ENCODE measurements at places on chromosomes 6 and 20.

GRCh38 chr6:5950361-5950785 is 56.4 kb downstream of the NRN1 start:
- peak; percentile 4 for DNase-seq

GRCh38 chr6:7058250-7058923 is 49.4 kb upstream of the RREB1 start:
- DNase-seq = no peak

DNA sequence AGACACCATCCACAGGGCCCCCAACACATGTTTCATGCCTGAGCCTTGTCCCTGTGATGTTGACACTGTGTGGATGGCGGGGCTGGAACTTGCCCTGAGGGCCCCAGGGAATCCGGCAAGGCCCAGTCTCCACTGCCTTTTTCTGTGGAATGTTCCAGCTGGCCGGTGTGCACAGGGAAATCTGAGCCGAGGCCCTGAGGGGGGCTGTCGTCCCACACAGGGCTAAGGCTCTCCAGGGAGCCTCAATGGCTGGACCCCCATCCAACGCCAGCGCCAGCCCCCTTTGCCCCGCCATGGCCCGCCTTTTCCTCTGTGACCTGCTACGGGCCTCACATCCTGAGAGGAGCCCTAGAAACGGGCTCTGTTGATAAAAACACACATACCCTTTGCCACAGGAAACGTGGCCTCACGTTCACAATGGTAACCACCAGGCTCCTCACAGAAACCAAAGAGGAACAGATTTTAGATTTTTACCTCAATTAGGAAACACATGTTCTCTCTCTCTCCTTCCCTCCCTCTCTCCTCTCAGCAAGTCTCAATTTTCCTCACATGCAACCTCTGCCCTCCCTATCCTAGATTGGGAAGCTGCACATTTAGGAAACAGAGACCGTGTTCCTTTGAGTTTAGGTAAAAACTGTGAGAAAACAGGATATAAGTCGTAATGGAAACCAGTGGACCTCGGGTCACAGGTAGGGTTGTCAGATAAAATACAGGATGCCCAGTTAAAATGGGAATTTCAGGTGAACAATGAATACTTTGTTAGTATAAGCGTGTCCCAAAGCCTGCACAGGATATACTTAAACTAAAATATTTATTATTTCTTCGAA is 13.7 kb upstream of the ZNF831 start:
- peak; percentile 91 for DNase-seq

GRCh38 chr6:259901-260508 is 32.3 kb upstream of the DUSP22 start:
- DNase-seq = no peak

GRCh38 chr6:11586536-11586935 is 49.0 kb downstream of the TMEM170B start:
- DNase-seq = no peak

GRCh38 chr6:75157336-75157735 is 48.5 kb downstream of the COL12A1 start:
- no peak for DNase-seq

DNA sequence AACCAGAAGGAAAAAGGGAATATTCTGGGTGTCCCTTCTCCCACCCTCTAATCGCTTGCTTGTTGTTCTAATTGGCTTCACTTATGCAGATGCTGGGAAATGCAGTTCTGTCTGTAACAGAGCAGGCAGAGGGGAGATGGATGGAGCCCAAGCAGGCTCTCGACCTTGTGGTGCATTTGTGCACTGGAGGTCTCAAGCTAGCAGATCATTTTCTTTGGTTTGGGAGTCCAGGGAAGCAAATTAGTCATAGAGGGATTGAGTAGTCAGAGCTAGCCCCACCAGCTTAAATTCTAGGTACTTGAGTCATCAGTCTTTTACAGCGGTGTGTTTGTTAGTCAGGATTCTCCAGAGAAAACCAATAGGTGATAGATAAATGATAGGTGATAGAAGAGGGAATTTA is 234.7 kb upstream of the ECI2 start:
- DNase-seq = no peak

- DNase-seq = no peak
These were observed 85.1 kb upstream of the ESR1 start for GRCh38 chr6:151722342-151722741.

DNA sequence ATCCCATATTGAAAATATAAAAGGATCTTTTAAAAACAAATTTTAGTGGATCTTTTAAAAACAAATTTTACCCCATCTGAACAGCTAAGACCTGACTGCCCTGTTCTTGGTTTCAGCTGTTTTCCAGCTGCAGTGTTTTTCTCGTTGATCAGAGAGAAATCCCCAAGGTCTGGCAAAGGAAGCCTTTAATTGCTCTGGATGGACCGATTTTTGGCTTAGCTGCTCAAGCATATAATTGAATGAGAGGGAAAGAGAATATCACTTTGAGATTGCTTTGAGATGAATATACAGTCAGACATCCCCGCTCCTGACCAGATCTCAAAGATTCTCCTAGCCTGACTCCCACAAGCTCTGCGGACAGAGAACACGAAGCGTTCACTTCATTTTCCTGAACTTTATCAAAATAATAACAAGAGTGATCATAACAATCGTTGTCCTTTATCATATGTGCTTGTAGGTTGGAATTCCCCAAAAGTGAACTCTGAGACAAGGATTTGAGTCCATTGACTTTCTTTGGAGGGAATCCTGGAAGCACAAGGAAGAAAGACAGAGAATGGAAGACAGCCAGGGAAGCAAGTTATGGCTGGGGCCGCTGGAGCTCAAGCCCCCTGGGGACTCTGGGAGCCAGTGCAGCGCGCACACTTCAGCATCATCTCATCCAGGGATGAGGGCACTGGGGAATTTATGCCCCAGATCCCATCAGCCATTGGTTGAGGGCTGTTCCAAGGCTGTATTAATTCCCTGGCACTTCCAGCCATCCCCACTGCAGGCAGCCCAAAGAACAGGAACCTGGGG is 101.3 kb downstream of the SNX5 start:
- no peak for DNase-seq

DNA sequence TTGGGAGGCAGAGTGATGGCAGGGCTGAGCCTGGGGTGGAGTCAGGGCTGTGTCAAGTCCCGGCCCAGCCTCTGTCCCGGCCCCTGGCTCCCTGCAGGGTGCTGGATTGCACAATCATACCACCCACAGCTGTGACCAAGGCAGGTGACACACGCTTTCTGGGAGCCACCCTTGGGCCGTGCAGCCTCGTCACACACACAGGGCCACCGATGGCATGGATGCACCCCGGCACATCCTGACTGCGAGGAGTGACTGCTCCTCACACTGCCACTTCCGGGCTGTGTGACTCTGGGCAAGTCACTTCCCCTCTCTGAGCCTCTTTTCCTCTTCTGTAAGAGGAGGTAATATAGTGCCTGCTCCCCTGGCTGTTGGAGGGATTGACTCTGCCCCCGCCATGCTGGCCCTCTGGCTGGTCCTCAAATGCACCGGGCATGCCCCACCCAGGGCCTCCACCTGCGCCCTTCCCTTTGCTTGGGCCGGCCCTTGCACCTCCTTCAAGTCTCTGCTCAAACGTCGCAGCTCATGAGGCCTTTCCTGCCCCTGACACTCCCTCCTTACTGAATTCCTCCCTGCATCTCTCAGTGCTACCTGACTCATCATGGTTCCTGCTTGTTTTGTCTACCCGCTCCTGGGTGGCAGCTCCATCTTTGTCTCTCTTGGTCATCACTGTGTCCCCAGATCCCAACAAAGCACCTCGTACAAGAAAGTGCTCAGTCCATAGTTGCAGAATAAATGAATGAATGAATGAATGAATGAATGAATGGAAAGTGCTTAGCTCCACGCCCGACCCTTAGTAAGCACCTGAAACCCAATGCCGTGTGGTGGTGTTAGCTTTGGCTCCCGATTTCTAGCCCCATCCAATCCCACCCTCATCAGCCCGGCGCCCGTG is 93.5 kb downstream of the CEBPB start:
- DNase-seq = no peak

- no peak for DNase-seq
These were observed 31.0 kb downstream of the TIAM2 start for GRCh38 chr6:155026022-155026705.

DNA sequence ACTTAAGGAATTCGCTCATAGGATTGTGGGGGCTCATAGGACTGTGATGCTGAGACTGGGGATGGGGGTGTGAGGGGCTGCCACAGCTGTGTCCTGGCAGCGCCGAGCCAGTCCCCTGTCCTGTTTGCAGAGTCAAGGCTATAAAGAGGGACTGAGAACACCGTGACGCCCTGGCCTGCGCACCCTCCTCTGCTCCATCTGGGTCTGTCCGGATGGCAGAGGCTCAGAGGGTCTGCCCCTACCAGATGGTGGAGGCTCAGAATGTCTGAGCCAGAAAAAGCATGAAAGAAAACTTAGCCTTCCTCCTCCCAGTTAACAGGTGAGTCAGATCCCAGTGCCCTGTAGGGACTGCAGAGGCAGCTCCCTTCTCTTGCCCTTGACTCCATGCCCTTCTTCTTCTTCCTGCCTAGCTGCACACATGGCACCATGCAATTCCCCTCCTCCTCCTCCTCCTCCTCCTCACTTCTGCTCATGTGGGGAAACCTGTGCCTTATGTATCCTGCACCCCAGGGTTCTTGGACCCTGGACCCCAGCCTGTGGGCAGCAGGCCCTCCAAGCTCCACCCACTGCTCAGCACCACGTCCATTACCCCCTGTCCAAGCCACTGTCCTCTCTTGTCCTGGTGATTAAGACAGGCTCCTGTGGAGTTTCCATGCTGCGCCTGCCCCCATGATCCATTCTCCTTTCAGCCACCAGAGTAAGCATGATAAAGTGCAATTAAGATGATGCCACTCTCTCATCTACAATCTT is 410.0 kb upstream of the SULF2 start:
- no peak for DNase-seq

- no peak for DNase-seq
These were observed 608.2 kb downstream of the PRKN start for GRCh38 chr6:162119341-162119740.

GRCh38 chr6:34560366-34561226 is 4.5 kb upstream of the SPDEF start:
- no peak for DNase-seq

DNA sequence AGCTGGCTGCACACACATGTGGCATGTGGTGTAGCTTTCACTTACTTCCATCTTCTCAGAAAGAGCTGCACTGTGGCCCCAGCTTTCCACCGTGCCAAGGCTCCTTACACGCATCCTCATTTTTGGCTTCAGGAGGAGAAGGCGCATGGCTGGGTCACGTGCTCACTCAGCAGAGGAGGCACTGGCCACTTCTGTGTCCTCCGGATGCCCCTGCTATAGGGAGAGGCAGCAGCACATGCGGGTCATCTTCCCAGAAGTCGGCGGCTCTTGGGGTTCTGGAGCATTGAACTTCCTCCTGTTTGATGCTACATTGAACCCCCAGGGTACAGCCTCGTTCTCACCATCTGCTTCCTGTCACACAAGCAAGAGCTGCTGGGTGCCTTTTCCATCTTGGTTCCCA is 111.3 kb downstream of the FAM120B start:
- no peak for DNase-seq

GRCh38 chr6:123022975-123023374 is 26.9 kb downstream of the CLVS2 start:
- DNase-seq = no peak

- no peak for DNase-seq
These were observed at the start of gene TRIM15 for GRCh38 chr6:30163090-30163917. TRIM15 (plus strand) TSS chr6:30163546; CDS start chr6:30163685, 139 bp downstream.

GRCh38 chr20:58901488-58902402 is 49.2 kb downstream of the GNAS start:
- no peak for DNase-seq

DNA sequence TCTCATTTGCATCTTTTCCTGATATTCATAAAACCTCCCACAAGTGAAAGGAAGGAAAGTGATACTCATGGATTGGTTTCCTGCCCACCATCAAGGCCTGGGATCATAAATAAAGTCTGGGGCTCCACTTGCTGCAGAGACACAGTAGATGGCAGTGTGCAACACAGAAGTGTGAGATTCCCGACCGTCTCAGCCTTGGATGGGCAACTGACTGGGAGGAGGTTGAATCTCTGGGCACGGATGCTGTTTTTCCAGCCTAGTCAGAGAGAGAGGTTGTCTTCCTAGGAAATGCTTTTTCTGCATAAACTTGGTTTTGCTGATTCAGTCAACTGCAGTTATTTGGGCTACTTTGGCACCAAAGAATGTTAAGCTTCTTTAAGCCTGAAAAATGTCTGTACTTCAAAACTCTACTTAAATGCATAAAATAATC is 9.9 kb upstream of the RFPL4B start:
- DNase-seq = no peak

DNA sequence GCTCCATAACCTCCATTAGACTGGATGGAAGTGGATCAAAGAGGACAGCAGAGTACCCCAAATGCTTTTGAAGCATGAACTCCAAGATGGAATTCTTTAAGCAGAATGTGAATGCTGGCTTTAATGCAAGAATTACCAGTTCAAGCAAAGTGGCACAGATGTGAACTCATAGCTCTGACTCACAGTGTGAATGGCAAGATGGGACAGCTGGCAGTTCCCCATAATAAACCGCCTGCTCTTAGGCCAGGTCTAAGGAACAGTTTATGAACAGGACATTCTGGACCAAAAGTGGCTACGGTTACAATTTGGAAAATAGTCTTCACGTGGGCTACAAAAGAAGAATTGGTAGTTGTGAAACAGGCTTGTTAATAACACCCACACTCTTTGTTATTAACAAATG is 76.5 kb downstream of the SPTLC3 start:
- no peak for DNase-seq

- DNase-seq = no peak
These were observed 52.2 kb upstream of the FAM83C start for GRCh38 chr20:35344354-35344837.

DNA sequence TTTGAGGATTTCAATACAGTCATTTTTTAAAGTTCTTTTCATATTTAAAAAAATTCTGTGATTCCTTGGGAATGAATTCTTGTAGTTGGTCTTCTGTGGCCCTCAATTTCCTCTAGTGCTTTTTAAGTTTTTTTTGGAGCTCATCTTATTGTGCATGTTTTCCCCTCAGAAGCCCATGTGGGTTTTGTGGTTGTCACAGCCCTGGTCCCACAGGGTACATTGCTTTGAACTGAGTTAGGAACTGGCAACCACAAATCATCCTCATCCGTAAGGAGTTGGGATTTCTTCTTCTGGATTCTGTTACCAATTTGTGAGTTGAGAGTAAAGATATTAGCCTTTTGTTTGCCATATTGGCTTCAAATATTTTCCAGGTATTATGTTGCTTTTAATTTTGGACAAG is 89.9 kb downstream of the AKAP7 start:
- DNase-seq = no peak

- DNase-seq = no peak
These were observed 89.2 kb downstream of the ARID1B start for GRCh38 chr6:156866220-156867015.

GRCh38 chr20:39829256-39829655 is 859.8 kb downstream of the MAFB start:
- DNase-seq = no peak

- no peak for DNase-seq
These were observed 20.6 kb upstream of the CSNK2A1 start for GRCh38 chr20:564192-564591.

- no peak for DNase-seq
These were observed 30.7 kb upstream of the RIN2 start for GRCh38 chr20:19727251-19727847.

- DNase-seq = no peak
These were observed 9.4 kb upstream of the NANP start for GRCh38 chr20:25632940-25633790.
